ENCODE measurements at places on chromosomes 5 and 9.

DNA sequence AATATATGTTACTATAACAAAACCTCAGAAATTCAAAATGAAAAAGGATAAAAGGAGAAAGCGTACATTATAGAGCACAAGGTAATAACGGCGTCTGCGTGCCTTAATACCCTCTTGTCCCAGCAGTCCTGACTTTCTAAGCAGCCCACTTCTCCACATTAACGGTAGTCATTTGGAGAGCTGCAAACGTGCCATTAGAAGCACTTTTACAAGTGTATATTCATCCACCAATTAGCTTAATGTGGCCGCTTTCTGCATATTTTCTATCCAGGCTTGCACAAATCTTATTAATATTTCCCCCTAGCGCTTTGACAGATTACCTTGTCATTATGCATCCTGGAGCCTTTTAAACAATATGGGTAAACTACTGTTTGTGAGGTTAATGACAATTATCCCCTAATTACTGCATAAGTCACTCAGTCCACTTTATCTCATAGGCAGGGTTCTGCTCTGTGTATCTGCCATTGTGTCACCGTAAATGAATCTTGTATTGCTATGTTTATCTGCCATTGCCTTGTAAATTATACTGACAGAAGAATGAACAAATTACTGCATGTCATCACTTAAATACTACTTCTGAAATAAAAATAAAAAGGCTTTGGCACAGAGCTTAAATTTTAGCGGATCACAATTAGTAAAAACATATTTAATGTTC lies 421.3 kb downstream of the BNC2 start:
- no peak for DNase-seq

DNA sequence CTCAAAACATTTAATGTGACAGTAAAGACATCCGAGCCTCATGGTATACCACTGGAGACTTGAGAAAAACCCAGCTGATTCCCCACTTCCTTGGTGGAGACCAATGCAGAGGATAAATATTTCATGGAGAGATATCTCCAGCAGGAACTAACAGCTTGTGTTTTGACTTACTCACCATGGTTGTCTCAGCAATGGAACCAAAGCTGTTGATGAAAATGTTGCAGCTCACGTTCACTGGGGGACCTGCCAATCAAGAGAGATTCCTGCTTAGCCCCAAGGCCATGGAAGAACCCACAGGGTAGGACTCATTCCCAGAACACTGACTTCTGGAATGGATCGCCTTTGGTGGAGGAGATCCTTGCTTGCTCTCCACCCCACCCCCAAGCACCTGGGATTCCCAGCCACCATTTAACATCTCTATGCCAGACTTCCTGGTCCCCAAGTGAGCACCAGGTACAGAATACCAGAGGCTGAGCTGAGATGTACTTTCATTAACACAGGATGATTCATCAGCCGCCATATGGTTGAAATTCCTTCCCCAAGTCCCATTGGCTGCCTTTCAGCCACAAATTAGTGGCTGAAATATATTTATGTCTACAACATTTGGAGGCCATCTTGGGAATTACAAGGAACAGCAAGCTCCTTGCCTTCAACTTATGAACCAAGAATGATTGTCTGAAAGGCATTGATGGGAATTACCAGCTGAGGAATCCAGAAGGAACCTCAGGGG lies 37.9 kb downstream of the GLRA1 start:
- DNase-seq: no peak

- DNase-seq: no peak
Measured at GRCh38 chr9:84702471-84702870, 32.9 kb downstream of the NTRK2 start.

GRCh38 chr9:76322810-76323209 lies 71.4 kb downstream of the RFK start:
- DNase-seq: no peak

DNA sequence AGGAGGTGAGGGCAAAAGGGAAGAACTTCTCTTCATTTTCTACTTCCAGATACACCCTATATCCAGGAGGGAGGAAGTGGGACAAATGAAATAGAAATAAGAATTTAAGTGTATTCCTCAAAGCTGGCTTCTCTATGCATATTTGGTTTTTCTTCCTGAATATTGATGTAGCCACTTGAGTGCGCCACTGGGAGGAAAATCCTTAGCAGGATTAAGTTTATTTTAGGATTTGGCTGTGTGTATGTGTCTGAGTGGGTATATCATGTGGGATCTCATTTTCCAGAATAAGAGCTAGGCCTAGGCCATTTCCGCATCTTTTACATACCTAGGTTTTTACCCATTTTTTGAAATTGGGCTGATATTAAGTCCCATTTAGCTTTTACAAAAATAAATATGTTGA lies 42.5 kb downstream of the MAP1B start:
- no peak for DNase-seq

- DNase-seq: no peak
Measured at GRCh38 chr9:134346151-134346550, 19.9 kb downstream of the RXRA start.

- DNase-seq: no peak
Measured at GRCh38 chr5:170067152-170067551, 38.5 kb upstream of the FOXI1 start.

DNA sequence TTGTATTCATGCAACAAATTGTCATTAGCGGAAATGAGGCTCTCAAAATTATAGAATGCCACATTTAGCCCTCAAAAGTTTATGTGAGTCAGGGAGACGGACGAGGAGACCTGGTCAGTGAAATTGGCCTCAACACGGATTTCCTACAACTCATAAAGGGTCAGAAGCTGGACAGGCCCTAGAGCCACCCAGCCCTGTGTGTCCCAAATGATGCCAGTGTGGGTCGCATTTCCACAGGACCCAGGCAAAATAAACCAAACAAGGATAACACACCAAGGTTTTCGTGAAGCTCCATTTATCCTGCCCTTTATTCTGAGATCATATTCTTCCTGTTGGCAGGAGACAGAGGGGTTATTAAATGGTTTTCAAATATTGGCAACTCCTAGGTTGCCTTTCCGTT lies 72.0 kb upstream of the COL5A1 start:
- DNase-seq: no peak

GRCh38 chr9:112396416-112396815 lies 16.5 kb downstream of the HSDL2 start:
- DNase-seq: no peak

DNA sequence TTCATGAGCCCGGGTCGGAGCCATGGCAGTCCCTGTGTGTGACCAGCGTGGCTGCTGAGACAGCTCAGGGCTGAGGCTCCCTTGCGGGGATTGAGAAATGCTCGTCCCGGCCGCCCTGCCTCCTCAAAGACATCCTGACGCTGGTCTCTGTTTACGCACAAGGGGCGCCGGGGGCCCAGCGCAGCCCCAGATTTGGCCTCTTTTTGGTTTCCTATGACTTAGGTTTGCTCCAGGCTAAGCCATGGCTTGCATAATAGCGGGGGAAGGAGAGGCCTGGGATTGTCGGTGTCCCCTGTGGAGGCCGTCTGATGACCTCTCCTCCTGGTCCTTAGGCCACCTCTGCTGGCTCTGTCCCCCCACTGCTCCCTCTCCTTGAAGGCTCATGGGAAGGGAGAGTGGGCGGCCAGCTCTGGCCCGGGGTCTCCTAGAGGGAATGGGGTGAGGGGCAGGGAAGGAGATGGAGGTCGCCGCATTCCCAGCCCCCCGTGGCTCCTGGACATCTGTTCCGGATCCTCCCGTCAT lies 3.5 kb downstream of the LAMC3 start:
- no peak for DNase-seq

DNA sequence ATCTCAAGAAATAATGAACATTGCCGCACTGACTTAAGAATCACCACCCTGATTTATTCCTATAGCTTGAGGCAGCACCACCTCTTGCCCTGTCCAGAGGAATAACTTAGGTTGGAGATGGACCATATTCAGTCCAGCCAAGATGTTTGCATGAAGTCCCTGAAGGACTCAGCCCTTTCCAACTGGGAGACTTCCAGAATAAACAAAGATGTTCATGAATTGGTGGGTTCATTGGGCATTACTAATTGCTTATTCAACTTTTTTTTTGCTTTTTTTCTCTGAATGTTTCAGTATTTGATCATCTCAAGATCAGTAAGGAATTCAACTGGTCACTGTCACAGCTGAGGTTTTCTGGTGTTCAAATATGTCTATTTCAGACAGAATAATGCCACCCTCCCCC lies 470.6 kb downstream of the CCDC171 start:
- no peak for DNase-seq

GRCh38 chr5:16975950-16976624 lies 40.0 kb upstream of the MYO10 start:
- no peak for DNase-seq

- peak; percentile 56 for DNase-seq
Measured at GRCh38 chr5:160118349-160119141, 705 bp downstream of the PWWP2A start.

- no peak for DNase-seq
Measured at GRCh38 chr5:71925608-71926091, 181.6 kb upstream of the MAP1B start.

- no peak for DNase-seq
Measured at GRCh38 chr9:130471411-130472183, 26.8 kb downstream of the ASS1 start.

DNA sequence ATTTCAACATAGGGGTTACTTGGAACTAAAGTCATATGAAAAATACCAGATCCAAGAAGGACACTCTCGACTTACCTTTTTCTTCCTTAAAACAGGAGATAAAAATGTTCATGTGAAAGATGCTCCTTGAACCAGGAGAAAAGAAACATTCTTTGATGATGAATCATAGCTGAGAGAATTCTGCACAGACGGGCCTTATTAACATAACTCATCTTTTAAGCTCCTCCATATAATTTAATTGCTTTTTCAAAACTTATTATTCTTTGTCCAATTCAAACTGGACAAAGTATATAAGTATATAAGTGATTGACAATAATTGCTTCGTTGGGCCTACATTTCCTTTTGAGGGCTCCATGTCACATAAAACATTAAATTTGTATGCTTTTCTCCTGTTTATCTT lies 945.2 kb upstream of the C9orf72 start:
- DNase-seq: no peak

- DNase-seq: peak; percentile 96
Measured at GRCh38 chr5:150449517-150450339, at the start of gene RPS14. Gene RPS14, minus strand, starts transcription at chr5:150449739. Its CDS starts 2,006 bp downstream, at chr5:150447733.

DNA sequence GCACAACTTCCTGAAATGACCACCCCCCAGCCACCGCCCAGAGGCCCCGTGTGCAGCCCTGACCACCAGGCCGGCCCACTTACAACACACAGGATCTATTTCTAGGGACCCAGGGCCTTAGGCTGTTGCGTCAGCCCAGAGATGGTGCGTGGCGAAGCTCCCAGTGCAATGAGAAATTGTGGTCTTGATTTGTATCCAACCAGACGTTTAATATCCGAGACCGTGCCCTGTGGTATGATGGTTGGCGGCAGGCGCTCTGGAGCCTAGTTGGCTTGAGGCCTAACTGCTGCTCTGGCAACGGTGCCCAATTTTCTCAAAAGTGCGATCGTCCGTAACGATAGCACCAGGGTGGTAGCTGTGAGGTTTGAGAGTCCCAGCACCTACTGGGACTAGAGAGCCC lies 32.6 kb upstream of the SLC6A19 start:
- no peak for DNase-seq

- DNase-seq: no peak
Measured at GRCh38 chr5:37751227-37751626, 88.6 kb downstream of the GDNF start.

DNA sequence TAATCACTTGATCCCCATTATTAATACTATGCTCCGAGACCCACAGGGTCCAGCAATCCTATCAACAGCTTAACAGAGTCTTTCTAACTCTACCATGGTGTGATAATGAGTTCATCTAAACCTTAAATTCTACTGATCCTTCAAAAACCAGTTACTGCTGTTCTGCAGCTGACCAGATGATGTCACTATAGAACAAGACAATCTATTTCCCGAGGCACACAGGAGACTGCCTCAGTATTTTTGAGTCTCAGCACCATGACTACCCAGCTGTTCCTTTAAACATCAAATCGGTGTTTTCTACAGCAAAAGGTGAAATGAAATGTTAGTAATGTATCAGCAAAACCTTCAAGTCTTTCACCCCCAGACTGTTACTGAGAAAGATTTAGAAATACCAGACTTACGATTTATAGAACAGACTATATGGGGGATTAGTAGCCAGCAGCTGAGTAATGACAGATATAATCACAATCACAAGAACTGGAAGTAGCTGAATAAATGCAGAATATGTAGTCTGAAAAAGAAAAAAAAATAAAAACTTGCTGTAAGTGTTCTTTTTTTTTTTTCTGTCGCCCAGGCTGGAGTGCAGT lies 16.9 kb downstream of the DNAJC18 start:
- DNase-seq: peak; percentile 44

DNA sequence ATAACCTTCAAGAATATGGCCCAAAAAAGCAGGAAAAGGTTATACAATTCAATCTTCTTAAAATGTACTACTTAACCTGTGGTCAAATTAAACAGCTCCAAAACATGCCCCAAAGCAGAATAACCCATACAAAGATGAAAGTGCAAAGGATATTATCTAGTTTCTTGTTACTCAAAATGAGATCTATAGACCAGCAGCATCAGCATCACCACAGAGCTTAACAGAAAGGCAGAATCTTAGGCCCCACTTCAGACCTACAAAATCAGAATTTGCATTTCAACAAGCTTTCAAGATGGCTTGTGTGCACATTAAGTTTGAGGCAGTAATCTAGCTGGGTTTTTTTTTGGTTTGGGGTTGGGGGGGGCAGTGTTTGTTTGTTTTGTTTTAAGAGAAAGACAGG lies 54.0 kb downstream of the SCAI start:
- DNase-seq: no peak

Measured in activated naive CD4-positive, alpha-beta T cell treated with Interleukin-2 at 50 U/mL for 16 hours (primary cell).